Lung microvascular endothelial cell (primary cell): ENCODE measurements at places on chromosomes 3 and 15. TPM values are rescaled to one million over a fixed set of nuclear protein-coding genes. Genes with fewer than 3 reads are reported as not detected.

DNA sequence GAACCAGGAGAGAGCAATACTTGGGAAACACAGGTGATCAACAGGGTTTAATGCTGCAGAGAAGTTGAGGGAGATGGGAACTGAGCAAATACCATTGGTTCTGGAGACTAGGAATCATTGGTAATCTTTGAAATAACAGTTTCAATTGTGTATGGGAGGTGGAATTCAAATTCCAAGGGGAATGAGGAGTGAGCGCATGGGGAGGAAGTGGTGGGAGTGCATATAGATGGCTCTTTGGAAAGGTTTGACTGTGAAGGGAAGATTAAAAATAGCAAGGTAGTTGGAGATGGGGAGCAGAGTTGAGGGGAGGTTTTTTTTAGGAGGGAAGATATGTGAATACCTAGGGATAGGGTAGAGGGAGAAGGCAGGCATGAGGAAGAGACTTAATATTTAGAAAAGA lies 51.1 kb upstream of the ROPN1 start:
- DNase-seq, result no peak

The CHRD gene
- 0.20 and 0.22 TPM in 2 replicates for total RNA-seq

The MOBP gene
- total RNA-seq, result under 0.01 TPM in 1 of 2 replicates, not detected in the other

GRCh38 chr3:163671201-163671600 lies 1407.1 kb downstream of the SI start:
- DNase-seq, result no peak

GRCh38 chr15:45802140-45802539 lies 167.3 kb downstream of the SQOR start:
- no peak for DNase-seq

DNA sequence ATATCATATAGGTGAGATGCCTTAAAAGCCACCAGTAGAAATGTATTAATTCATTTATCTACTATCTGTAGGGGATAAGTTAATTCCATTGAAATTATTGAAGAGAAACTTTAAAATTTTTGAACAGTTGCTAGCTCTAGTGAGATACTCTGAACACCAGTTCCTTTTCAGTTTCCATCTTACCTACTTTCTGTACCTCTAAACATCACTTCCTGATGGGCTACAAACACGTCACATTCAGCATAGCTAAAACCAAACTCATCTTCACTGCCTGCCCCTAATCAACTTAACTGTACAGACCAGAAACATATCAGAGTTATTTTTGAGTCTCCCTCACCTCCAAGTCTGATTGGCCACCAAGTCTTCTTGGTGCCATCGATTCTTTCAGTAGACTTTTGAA lies 88.9 kb downstream of the FEZF2 start:
- no peak for DNase-seq

DNA sequence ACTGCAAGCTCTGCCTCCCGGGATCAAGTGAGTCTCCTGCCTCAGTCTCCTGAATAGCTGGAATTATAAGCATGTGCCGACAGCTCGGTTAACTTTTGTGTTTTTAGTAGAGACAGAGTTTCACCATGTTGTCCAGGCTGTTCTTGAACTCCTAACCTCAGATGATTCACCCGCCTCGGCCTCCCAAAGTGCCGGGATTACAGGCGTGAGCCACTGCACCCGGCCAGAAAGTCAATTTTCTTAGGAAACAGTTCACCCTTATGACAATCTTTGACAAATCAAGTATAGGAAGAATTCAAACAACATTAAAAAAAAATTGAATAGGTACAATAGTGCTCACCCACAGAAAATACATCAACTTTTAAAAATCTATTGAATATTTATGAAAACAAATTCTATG lies 23.6 kb upstream of the DUT start:
- no peak for DNase-seq

GRCh38 chr3:50559702-50560101 lies 7.8 kb downstream of the C3orf18 start:
- DNase-seq, result no peak

The TUSC7 gene
- total RNA-seq, result not detected in 2 replicates

The LRRIQ4 gene
- total RNA-seq, result not detected in 2 replicates

The ANKRD63 gene
- total RNA-seq, result not detected in 2 replicates

GRCh38 chr15:25649390-25649789 lies 210.6 kb upstream of the UBE3A start:
- no peak for DNase-seq

GRCh38 chr3:88307666-88308065 lies 157.9 kb downstream of the C3orf38 start:
- DNase-seq, result no peak

- DNase-seq, result peak; percentile 54
Observed at GRCh38 chr3:4856986-4857385, 122.3 kb upstream of the BHLHE40 start.

The COL6A6 gene
- not detected in 2 replicates for total RNA-seq
